Stomach (tissue), 19 donors: ENCODE measurements at places on chromosomes 3 and 15. TPM values are rescaled to one million over a fixed set of nuclear protein-coding genes. Genes with fewer than 3 reads are reported as not detected.

The ZBTB47 gene
- total RNA-seq: 27.2 TPM

The FBXO40 gene
- total RNA-seq: not detected

GRCh38 chr15:35777061-35777460 is 231.1 kb upstream of the DPH6 start:
- H3K27ac ChIP-seq: no peak overlapping the region
- DNase-seq: no peak
- no peaks in the 10 kb centered on the region for H3K4me1 ChIP-seq
- H3K27me3 ChIP-seq: no peaks in the 10 kb centered on the region
- no peak overlapping the region for H3K4me3 ChIP-seq

DNA sequence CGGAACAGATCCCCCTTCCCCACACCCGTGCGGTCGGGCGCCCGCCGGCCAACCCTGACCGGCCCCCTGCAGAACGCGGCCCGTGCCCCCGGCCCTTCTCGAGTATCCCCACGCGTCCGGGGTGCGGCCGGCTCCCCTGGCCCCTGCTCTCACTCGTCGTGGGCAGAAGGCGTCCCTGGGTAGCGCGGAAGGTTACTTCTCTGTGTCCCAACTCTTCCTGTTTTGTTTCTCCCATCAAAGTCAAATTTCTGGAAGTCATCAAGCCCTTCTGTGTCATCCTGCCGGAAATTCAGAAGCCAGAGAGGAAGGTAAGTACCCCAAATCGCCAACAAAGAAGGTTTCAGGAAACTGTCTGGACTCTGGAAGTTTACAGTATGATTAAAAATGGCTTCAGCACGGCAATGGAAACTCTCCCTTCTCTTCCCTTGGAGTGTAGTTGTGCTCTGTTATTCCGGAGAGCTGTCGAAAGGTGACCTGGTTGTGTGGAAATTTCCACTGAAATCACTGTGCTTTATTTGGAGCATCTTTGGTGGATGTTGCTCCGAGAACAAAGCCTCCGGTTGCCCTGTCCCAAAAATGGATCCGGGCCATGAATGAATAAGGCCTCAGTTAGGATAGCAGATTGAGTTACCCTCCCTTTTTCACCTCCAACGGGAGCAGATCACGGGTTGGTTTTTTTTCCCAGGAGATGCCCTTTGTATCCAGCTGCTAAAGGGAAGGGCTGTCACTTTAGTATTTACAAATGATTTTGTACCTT is 536 bp downstream of the SEC61A1 start:
- H3K4me3 ChIP-seq: peak overlapping the region; percentile 90
- H3K27me3 ChIP-seq: no peaks in the 10 kb centered on the region
- H3K4me1 ChIP-seq: peaks cover 38% of the 10 kb centered on the region
- peak overlapping the region; percentile 99 for H3K27ac ChIP-seq
- peaks cover 38% of the 10 kb centered on the region for H3K36me3 ChIP-seq
- peak; percentile 48 for DNase-seq

GRCh38 chr3:12273045-12273695 is 15.7 kb upstream of the PPARG start:
- no peaks in the 10 kb centered on the region for H3K27me3 ChIP-seq
- H3K36me3 ChIP-seq: no peaks in the 10 kb centered on the region
- H3K4me1 ChIP-seq: peaks cover 4% of the 10 kb centered on the region
